Sigmoid colon (tissue), 7 donors: ENCODE measurements at places on chromosomes 16 and 17. TPM values are rescaled to one million over a fixed set of nuclear protein-coding genes. Genes with fewer than 3 reads are reported as not detected.

The MYH8 gene
- polyA plus RNA-seq = not detected

DNA sequence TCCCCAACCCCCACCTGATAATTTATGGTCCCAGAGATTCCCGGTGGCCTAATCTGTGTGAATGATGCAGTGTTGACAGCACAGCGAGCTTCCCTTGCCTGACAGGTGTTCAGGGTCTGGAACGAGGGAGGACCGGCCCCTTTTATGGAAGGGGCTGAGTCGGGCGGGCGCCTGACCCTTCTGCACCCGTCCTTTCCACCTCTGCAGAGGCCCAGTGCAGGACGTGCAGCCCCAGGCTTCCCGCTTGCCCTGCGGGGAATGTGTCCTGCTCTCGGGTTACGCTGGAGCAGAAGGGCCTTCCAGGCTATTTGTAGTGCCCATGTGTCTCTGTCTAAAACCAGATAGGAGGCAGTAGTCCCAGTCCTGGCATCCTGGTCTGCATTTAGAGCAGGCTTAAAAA is 16.2 kb downstream of the SMTNL2 start:
- no peak for DNase-seq

GRCh38 chr17:6455321-6455705 is 11.1 kb downstream of the PIMREG start:
- no peak for DNase-seq

The TBC1D3C gene
- polyA plus RNA-seq = not detected

DNA sequence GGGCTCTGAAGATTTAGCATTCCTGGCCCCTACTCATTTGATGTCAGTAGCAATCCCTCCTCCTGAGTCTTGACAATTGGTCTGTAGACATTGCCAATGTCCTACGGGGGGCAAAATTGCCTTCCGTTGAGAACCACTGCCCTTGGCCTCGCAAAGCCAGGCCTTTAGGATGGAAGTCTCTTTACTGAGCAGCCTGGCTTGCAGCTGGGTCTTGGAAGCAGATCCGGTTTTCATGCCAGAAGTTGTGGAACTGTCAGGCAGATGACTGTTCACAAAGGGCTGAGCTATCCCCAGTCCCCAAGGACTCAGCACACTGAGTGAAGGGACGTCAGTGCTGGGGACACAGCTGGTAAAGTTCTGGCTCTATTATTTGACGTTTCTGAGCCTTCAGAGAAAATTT is 83.2 kb downstream of the WSCD1 start:
- DNase-seq = no peak

- DNase-seq = no peak
Measured at GRCh38 chr16:1081734-1082265, 9.3 kb downstream of the SSTR5 start.

- peak; percentile 87 for DNase-seq
Measured at GRCh38 chr17:48037036-48037837, at the start of gene COPZ2. COPZ2 (minus strand) TSS chr17:48037797; CDS start chr17:48037777, 20 bp downstream.

DNA sequence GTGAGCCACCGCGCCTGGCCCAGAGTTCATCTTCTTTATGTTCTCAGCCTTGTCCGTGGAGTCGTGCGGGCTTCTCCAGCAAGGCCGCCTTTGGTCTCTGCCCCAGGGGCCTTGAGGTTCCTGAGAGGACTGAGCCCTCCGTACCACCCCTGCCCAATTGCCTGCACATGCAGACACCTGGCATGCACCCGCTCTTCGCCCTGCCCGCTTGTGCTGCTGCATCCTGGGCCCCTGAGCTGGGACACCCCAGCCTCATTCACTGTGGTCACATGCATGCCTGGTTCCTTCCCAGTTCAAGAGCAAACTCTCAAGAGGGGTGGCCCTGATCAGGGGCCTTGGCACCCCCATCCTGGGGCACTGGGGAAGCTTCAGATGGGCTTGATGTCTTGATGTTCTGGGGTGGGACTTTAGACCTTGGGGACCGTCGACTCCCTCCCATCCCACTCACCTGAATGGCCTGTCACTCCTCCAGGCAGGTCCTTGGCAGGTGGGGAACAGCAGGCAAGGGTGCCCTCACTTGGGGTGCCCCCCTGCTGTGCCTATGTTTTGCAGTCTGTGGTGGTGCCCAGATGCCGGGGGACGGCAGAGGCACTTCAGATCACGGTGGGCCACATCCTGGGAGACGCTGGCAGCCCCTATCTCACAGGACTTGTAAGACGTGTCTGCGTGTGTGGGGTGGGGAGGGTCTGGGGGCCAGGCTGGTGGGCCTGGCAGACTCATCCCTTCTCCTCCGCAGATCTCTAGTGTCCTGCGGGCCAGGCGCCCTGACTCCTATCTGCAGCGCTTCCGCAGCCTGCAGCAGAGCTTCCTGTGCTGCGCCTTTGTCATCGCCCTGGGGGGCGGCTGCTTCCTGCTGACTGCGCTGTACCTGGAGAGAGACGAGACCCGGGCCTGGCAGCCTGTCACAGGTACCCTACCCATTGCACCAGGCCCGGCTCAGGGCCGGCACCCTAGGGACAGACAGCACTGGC is 12.7 kb upstream of the SPNS2 start:
- no peak for DNase-seq

GRCh38 chr16:17206712-17207111 is 264.0 kb downstream of the XYLT1 start:
- DNase-seq = no peak

GRCh38 chr16:58366247-58367031 is 25.8 kb upstream of the GINS3 start:
- no peak for DNase-seq

GRCh38 chr16:49129935-49130334 is 151.7 kb downstream of the CBLN1 start:
- no peak for DNase-seq

The PPP1R1B gene
- 273 TPM for polyA plus RNA-seq

- peak; percentile 68 for DNase-seq
Measured at GRCh38 chr17:2171702-2172076, 116.8 kb downstream of the HIC1 start.

DNA sequence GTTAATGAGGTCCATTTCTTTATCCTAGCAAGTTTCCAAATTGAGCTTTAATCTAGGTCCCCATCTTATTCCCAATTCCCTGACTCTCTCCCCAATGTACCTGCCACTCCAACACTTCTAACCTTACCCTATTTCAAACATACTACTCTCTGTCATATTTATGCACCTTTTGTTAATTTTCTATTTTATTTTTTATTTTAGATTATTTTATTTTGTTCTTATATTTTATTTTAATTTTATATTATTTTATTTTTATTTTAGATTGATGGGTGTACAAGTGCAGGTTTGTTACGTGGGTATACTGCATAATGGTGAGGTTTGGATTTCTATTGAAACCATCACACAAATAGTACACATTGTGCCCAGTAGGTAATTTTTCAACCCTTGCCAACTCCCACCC is 333.9 kb upstream of the ERCC4 start:
- no peak for DNase-seq

The CDH16 gene
- not detected for polyA plus RNA-seq

DNA sequence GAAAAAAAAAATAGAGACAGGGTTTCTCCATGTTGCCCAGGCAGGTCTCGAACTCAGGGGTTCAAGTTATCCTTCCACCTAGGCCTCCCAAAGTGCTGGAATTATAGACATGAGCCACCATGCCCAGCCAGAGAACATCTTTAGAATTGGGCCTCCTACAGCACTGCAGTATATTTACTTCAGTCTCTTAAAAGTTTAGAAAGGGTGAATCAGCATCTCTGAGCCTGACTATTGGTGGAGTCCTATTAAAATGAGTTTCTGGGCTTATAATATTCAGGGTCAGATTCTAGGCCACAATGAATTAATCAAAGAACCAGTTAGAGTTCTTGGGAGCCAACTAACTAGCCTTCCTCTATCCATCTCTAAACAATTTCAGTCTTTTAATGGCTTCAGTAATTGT is 22.8 kb downstream of the TADA2A start:
- no peak for DNase-seq

GRCh38 chr16:85209526-85210121 is 97.4 kb upstream of the CIBAR2 start:
- no peak for DNase-seq

The ETV4 gene
- 2.6 TPM for polyA plus RNA-seq

GRCh38 chr17:66493283-66494019 is 191.0 kb downstream of the PRKCA start:
- DNase-seq = no peak

The MYH1 gene
- polyA plus RNA-seq = 0.60 TPM

The DDX28 gene
- polyA plus RNA-seq = 5.1 TPM

The TSPAN10 gene
- 0.46 TPM for polyA plus RNA-seq

GRCh38 chr17:76612465-76612864 is 26.8 kb upstream of the ST6GALNAC2 start:
- DNase-seq = no peak

DNA sequence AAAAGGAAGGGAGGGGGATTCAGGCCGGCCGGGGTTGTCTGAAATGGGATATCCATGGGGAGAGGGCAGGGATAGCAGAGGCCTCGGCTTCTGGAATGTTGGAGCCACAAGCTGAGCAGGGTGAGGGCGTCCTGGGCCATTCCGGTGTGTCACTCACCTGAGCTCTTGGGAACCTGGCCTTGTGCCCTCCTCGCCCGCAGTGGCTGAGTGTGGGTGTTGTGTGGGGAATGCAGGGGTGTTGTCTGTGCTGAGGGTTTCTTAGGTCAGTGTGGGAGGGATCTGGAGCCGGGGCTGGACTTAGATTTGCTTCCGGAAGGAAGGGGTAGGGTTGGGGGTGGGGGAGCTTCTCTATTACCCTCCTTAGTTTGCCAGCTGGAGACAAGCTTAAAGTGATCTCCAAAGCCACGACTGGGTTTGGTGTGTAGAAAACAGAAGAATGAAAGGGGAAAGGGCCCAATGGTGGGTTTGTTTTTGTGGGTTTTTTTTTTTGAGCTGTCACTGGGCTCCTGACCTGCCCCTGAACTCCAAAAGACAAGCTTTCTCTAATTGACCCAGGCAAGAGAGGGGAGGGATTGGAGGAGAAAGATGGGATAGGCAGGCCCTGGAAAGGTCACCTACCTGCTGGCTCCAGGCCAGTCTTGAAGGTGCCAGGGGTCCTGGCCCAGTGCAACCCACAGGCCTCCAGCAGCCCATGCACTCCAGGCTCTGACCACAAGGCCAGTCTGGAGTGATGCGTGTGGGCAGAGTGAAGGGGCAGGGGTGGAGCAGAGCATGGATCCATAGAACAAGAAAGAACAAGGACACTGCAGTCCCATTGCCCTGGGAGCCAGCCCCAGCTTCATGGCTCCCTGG is at the start of gene SULT1A2:
Gene SULT1A2, minus strand, starts transcription at position 211 of the 852 bp plus-strand sequence. CDS start 1,120 bp downstream, outside the sequence.
- no peak for DNase-seq

GRCh38 chr16:10880594-10881452 is 3.8 kb downstream of the CIITA start:
- peak; percentile 27 for DNase-seq

GRCh38 chr16:66263168-66263972 is 103.1 kb upstream of the CDH5 start:
- DNase-seq = no peak

GRCh38 chr16:81711657-81712319 is 67.3 kb upstream of the PLCG2 start:
- peak; percentile 81 for DNase-seq

- no peak for DNase-seq
Measured at GRCh38 chr17:77189148-77189547, 48.4 kb downstream of the SEC14L1 start.

GRCh38 chr16:17759451-17760390 is 289.0 kb upstream of the XYLT1 start:
- DNase-seq = no peak

The KRTAP1-5 gene
- polyA plus RNA-seq = not detected

DNA sequence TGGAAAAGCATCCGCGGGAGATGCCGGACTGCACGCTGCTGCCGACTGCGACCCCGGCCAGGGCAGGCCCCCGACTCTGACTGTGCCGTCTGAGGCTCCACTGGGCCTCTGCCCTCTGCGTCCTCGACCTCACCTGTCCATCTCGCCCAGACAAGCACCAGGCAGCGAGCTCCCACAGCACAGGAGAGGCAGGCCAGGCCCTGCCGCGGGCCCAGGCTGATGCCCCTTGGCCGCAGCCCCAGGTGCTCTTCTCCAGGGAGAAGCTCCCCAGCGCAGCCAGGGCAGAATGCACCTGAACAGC is 98.1 kb upstream of the DNAH17 start:
- DNase-seq = no peak
